ENCODE measurements at places on chromosomes 1 and 21.
A peak's percentile ranks its signal among the peaks of the same experiment; 100 is the strongest.

DNA sequence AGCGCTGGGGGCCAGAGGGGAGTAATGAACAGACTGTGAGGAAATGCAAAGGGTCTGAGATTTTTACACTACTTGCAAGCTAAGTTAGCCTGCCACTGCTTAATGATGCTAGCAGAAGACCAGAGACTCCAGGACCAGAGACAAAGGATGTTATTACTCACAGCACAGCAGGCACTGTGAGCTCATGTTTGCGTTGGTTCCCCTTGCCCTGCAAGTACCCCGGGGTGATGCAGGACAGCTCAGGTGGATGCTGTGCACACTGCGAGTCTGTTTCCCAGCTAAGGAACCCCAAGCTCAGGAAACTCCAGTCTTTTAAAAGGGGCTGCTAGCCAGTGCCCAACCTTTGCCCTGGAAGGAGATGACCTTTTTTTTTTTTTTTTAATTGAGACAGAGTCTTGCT is 1.2 kb downstream of the FHAD1 start:
- no peak for DNase-seq

GRCh38 chr1:20974069-20974468 is 187.0 kb upstream of the HP1BP3 start:
- DNase-seq, result peak; percentile 42

DNA sequence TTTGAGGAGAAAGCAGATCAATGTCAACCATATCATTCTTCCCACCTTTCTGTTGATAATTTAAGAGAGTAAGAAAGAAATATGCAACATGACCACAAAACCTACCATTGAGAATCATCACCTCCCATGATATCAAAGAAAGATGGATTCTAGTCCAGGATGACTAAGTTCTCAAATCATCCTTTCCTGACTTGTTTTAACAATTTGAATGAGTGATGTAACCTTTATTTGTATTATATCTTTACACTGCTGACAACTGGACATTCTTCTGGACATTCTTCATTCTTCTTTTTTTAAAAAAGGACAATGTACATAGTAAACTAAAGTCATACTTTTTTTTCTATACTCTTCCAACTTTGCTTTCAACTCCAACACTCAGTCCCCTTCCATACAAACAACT is 9.5 kb downstream of the PSMB4 start:
- no peak for DNase-seq

- peak; percentile 27 for DNase-seq
Observed at GRCh38 chr1:211511947-211512346, 20.0 kb upstream of the RD3 start.

DNA sequence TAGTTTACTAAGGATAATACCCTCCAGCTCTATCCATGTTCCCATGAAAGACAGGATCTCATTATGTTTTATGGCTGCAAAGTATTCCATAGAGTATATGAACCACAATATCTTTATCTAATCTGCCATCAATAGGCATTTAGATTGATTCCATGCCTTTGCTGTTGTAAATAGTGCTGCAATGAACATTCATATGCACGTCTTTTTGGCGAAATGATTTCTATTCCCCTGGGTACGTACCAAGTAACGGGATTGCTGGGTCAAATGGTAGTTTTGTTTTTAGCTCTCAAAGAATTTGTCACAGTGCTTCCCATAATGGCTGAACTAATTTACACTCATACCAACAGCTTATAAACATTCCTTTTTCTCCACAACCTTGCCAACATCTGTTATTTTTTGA is 750.9 kb downstream of the BRINP3 start:
- DNase-seq, result no peak

GRCh38 chr1:218284377-218284916 is 646 bp upstream of the RRP15 start:
- DNase-seq, result no peak

- DNase-seq, result no peak
Observed at GRCh38 chr21:15795533-15795932, 65.8 kb downstream of the USP25 start.

- DNase-seq, result no peak
Observed at GRCh38 chr21:45387506-45387905, 17.5 kb upstream of the COL18A1 start.

DNA sequence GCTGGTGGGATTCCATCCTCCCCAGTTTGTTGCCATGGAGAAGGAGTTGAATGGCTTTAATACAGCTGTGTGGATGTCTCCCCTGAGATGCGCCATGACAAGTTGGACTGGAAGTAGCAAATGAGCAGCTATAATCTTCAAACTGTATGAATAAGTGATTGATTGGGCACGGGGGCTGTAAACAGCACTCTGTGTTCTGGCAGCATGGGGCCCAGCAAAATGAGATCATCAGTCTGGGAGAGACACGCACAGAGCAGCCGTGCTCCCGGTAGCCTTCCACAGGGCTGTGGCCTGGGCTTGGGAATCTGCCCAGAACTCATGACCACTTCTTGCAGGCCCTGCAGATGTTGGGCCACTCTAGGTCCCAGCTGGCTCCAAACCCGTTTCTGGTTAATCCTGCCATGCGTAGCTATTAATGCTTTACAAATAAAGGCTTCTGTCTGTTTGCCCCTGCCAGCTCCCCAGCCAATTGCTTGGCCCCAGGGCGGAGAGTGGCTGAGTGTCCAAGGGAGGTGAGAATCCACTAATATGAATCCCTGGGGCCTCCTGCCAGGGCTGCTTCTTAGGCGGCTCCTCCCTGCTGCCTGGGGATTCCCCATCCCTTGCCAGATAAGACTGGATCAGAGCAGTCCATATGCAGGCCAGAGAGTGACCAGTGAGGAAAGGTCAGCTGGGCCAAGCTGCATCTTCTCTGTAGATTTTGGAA is 642.9 kb downstream of the AJAP1 start:
- DNase-seq, result no peak

DNA sequence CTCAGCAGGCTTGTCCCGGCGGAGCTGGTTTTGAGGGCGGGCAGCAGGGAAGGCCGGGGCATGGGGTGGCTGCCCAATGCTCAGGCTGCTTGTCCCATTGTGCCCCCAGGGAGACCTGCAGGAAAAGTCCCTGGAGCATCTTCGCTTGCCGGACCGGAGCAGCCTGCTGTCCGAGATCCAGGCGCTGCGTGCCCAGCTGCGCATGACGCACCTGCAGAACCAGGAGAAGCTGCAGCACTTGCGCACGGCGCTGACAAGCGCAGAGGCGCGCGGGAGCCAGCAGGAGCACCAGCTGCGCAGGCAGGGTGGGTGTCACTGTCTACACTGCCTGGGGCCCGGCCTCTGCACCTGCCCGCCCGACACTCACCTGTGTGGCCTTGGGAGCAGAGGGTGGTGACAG is 30.4 kb upstream of the DIP2A start:
- no peak for DNase-seq

GRCh38 chr1:117284399-117285215 is 73.9 kb upstream of the VTCN1 start:
- peak; percentile 45 for DNase-seq

DNA sequence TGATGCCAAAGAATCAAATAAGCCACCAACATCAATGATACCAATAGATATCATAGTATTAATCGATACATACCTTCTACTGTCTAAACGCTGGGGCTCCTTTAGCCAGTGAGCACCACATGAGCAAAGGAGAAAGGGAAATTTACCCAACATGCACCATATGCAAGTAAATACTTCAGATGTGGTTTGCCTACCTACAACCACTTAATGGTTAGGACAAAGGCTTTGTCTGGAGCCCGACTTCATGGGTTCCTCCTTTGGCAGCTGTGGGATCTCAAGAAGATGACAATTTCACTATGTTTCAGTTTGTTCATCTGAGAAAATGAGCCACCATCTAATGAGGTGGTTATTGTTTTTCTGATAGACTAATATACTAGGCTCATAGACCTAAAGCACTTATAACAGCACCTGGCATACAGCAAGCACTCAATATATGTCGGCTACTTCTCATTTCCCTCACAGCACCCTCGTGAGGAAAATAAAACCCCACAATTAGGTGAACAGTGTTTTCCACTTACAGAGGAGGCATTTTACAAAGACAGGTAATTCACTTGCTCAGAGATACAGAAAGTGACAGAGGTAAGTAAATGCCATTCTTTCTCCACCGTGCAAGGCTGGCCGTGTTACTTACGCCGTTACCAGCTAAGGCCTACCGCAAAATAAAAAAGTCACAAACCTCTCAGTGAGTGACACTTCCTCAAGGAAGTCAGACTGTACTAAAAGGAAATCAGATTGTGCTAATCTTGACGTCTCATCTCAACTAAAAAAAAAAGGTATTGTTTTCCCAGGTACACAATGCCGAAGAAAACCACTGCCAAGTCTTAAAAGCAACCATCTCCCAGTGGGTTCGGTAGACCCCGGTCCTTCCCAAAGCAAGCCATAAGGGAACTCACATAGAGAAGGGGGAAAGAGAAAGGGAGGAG is 1.6 kb downstream of the TTC13 start:
- no peak for DNase-seq
